Activated CD8-positive, alpha-beta memory T cell treated with anti-CD3 and anti-CD28 coated beads, Interleukin-2, amount 10 ng/mL, durations not matched to agents 7 days and 5 days (primary cell): ENCODE measurements at places on chromosomes 2 and 18.

- DNase-seq: no peak
Measured at GRCh38 chr2:20682167-20682920, 15.4 kb downstream of the GDF7 start.

DNA sequence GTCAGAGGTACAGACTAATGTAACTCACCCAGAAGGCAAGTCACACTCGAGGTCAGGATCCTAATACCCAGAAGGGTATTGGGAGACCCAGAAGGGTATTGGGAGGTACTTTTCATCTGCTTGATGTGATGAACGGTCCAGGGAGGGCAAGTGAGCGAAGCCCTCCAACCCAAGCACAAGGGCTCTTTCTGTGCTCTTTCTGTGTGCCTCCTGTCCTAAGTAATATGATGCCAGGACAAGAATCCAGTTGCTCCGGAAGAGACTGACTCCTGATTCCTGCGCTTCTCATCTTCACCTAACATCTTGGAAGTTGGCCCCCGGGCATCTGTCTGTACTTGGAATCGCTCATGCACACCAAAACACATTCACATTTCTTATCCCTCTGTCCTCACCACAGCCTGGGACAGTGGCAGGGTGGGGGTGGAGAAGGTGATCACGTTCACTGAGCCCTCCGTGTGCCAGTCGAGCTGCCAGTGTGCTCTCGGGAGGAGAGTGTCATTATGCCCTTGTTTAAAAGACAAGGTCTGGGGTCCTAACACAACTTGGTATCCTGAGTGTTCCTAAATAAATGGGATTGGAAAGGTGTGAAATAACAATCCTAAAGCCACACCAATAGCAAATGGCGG lies 17.1 kb downstream of the GYPC start:
- DNase-seq: no peak

- no peak for DNase-seq
Measured at GRCh38 chr2:82879803-82880202, 1579.3 kb downstream of the SUCLG1 start.

DNA sequence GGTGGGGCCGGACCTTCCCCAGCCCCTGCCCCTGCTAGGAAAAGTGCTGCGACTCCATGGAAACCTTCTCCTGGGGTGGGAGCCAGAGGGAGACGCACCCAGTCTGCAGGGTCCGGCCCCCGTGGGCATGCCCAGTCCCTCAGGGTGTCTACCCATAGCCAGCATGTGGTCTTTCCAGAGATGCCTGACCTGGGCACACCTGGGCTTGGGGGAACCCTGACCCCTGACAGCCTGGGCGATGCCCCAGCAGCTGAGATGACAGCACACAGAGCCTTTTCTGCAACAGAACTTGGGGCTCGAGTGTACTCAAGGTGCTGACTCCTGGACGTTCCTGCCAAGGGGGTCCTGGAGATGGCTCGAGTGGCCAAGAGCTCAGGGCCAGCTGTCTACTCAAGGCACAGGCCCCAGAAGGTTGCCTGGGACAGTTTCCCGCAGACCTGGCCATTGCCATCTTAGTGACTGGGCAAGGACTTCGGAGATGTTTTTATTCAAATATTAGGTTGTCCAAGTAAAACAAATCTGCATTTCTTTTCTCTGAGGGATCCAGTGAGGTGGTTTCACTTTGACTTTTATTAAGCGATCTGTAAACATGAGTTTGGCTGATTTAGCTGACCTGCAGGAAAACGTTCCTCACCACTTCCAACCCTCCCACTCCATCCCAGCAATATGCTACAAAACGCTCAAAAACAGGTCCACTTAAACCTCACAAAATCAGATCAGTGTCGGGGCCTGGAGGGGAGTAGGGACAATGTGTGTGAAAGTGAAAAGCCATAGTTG lies 228.0 kb downstream of the EIPR1 start:
- no peak for DNase-seq

- no peak for DNase-seq
Measured at GRCh38 chr2:54720563-54720962, 2.9 kb upstream of the EML6 start.

- no peak for DNase-seq
Measured at GRCh38 chr18:55031979-55032378, 72.7 kb upstream of the CCDC68 start.

- DNase-seq: no peak
Measured at GRCh38 chr2:114192362-114192761, 250.1 kb upstream of the DPP10 start.

GRCh38 chr18:9766740-9767139 lies 58.6 kb downstream of the RAB31 start:
- no peak for DNase-seq

DNA sequence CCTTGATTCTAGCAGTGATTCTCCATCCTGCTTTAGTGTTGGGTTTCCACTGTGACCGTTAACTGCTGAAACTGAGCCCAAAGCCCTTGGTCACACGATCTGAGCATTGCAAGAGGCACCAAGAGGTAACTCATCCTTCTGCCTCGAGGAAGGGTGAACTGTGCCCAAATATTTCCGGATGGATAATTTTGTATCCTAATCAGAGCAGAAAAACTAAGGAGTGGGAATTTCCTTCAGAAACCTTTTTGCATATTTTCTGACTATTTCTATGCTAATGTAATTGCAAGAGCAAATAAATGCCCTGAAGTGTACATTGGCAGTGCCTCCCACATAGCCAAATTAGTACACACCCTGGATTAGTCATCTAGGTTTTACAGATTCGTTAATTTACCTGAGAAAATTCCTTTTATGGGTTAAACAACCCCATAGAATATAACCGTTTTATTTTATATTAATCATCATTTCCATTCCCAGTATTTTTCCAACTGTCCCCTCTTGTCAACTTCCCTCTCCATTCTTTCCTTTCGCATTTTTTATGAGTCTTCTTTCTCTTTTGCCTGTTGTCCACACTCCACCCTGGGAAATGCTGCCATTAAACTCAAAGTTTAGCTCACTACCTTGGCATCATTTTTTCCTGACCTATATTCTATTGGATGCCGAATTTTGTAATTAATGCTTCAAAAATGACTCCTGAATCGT lies 31.7 kb upstream of the COBLL1 start:
- DNase-seq: no peak

DNA sequence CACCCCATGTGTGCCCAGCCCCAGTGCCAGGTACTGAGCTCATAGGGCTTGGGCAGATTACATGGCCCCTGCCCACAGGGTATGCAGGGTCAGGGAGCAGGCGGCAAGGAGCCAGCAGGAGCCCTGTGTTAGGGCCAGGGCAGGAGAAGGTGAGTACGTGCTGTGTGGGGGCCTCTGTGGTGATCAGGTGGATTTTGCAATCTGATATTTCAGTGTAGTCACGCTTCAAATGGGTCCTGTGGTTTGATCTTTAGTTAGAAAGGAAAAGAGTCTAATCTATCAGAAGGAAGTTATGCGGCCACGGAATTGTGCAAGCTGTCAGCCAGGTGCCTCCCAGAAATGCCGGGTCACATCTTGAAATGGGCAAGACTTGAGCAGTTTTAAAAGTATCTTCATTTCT lies 13.9 kb downstream of the UBE2F start:
- no peak for DNase-seq

DNA sequence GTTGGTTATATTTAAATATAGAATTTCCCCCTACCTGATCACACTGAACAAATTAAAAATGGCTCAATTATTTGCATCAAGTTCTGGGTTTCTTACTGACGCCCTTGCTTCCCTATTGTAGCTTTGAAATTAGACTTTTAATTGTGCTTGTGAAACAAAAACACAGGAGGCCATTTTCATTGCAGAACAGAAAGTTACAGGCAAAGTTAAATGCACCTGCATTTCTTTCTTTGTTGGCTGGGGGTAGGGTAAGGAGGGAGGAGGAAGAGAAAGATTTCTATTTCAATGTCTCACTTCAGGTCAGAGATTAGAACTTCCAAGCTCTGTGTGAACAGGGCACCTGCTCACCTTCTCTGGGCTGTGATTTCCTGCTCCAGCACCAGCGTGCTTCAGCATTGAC lies 199.6 kb downstream of the BCL11A start:
- DNase-seq: no peak

DNA sequence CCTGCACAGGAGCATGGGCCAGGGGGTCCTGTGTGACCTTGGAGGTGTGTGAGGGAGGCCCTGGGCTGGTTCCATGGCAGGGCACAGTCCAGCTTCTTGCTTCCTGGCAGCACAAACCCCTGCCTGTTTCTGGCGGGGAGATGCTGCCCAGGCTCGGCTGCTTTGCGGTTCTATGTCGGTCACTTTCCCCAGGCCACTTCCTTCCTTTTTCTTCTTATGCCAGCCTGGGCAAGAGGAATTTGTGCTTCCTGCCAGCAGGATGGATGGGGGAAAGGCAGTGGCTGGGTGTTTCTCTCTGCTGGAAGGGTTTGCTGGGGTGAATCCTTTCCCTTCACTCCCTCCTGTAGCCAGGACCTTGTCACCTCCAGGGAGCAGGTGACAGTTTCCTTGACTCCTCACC lies 24.3 kb downstream of the ASAP2 start:
- no peak for DNase-seq

- no peak for DNase-seq
Measured at GRCh38 chr2:170258382-170258781, 80.4 kb downstream of the MYO3B start.

DNA sequence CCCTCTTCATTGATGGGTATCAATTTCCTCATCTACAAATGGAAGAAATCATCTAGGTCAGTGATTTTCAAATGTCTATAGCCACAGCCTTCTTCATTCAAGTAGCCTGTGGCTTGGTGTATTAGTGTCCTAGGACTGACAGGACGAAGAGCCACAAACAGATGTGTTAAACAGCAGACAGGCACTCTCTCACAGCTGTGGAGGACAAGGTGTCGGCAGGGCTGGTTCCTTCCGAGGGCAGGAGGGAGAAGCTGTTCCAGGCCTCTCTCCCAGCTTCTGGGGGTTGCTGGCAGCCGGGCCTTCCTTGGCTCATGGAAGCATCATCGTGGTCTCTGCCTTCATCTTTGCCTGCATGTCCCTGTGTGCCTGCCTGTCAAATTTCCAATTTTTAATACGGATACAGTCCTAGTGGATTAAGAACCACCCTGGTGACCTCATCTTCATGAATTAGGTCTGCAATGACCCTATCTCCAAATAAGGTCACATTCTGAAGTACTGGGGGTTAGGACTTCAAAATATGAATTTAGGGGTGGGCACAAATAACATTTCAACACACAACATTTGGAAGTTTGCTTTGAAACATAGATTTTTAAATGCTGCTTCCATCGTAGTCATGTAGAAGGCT lies 86.5 kb downstream of the PTGR3 start:
- DNase-seq: no peak

- DNase-seq: no peak
Measured at GRCh38 chr2:68900496-68901198, 29.4 kb upstream of the BMP10 start.

- no peak for DNase-seq
Measured at GRCh38 chr2:57937456-57937855, 109.2 kb upstream of the VRK2 start.

DNA sequence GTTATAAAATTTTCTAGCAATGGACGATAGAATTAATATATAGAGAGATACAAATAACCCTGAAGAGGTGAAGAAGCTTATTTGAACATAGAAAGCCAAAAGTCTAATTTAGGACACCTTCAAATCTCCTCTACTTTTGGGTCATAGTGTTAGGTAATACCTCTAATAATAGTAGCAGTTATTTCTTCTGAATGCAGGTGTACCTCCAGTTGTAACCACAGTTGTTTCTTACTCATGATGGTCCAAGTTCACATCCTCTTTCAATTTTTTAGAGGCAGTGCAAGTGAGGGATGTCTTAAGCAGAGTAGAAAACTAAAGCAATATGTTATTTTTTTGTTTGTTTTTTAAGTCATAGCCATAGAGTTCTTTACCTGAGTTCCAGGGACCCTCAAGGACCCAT lies 429.5 kb downstream of the CCDC85A start:
- DNase-seq: no peak

DNA sequence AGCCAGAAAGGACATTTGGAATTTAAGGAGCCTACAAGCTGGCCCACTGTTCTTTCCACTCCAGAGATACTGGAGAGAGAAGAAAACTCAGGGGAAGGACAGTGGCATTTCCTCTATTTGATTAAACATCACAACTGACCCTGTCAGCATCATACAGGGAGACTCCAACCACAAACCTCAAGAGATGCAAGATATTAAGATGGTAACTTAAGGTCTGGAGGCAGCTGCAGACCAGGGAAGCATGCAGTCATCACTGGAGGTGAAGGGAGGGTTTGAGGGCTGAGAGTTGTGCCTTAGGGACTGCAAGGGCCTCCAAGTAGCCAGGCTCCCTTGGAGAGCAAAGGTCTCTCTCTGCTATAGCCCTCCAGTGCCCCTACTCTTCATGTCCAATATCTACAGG lies 67.4 kb downstream of the RNF152 start:
- DNase-seq: no peak

GRCh38 chr2:226885769-226886435 lies 50.0 kb downstream of the RHBDD1 start:
- DNase-seq: no peak

DNA sequence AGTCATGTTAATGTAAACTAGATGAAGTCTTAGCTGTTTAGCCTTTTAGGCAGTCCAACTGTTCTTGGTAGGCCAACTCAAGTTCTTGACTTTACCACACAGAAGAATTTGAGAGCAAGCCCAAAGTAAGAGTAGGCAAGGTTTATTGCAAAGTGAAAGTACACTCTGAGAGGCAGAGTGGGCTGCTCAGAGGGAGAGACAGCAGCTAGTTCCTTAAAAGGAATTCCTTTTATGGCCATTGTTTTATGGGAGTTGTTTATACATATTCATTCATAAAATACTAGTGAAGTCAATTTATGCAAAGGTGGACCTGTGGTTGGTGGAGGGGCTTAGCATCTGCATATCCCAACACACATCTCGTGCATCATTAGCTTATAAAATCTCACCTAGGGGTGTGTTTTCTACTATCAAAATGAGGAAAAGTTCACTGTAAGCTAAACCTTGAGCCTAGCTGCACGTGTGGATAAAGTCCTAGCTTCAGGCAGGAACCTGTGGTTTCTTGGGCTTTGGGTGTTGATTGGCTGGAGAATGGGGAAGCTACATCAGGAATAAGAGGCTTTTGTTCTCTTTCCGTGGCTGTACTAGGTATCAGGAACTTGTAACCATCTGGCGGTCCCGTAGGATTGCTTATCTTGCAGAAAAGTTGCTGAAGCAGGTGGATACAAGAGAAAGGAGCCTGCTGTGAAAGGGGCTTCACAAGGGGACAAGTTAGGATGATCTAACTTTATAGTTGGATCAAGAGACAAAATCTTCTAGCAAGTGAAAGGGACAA lies 110.4 kb upstream of the GULP1 start:
- no peak for DNase-seq

- DNase-seq: no peak
Measured at GRCh38 chr2:21258082-21258481, 134.3 kb downstream of the TDRD15 start.

DNA sequence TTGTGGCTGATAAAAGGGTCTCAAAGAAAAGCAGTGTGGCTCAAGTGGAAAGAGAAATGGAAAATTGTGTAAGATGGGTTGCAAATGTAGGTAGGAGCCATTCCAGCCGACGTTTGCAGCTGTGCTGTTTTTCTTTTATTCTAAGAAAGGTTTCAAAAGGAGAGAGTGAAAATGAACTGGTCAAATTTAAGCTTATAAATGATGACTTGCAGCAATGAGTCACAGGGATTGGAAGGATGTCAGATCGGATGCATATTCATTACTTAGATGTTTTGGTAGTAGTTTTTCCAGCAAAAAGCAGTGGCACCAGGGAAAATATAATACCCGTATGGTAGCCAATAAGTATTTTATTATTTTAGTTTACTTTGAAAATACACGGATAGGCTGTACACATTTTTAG lies 79.1 kb downstream of the LRRTM4 start:
- no peak for DNase-seq

GRCh38 chr2:170703776-170704476 lies 11.2 kb upstream of the SP5 start:
- no peak for DNase-seq
